Activated T-helper 1 cell treated with anti-CD3 and anti-CD28 coated beads, Interleukin-2, amount 50 U/mL, for 16 hours (primary cell): ENCODE measurements at places on chromosomes 3 and 15.

- no peak for DNase-seq
Observed at GRCh38 chr3:113340785-113341184, 100.5 kb downstream of the CFAP44 start.

DNA sequence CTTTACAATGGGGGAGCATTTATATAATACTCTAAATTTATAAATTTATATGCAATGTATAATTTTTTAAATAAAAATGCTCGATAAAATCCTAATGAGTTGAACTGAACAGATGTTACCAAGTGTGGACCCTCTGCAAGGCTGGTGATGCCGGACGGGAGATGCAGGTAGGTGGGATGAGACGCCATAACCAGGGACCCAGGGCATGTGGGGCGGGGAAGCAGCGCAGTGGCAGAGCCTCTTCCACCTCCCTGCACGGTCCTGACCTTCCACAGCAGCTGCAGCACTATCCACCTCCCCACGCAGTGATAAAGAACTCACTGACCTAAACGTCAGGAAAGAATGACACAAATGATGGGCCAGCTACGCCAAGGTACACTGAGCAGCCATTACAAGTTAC, 12.8 kb downstream of the PCSK6 start:
- DNase-seq, result no peak

DNA sequence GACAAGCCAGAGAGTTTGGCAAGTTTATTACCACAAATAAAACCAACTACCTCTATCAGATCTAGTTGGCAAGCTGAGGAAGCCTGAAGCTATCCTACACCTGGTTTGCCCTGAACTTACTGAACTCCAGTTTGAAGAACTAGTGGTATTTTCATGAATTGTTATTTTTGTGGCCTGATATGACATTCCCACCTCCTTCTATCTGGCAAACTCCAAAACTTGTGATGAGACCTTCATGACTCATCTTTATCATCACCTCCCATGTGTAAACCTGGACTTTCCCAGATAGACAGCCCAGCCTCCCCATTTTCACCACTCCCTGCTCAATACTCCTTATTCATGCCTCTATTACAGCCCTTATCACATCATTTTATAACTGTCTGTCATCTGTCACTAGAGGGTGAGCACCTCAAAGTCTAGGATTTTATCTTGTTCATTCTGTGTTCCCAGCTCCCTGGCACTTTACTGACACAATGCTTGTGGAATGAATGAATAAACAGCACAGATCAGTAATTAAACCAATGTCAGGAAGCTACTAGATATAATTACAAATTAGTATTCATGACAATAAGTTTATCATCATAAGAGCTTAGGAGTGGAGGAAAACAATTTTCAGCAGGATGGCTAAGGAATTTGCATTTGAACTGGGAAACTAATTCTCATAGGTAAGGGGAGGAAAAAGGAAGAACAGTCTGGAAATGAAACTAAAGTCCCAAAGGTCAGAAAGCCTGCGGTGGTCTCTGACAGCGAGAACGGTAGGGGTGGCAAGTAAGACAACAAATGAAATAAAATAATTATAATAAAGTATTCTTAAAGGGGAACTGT, 13.2 kb upstream of the TRANK1 start:
- no peak for DNase-seq

GRCh38 chr3:25724948-25725645, 58.1 kb downstream of the NGLY1 start:
- no peak for DNase-seq

DNA sequence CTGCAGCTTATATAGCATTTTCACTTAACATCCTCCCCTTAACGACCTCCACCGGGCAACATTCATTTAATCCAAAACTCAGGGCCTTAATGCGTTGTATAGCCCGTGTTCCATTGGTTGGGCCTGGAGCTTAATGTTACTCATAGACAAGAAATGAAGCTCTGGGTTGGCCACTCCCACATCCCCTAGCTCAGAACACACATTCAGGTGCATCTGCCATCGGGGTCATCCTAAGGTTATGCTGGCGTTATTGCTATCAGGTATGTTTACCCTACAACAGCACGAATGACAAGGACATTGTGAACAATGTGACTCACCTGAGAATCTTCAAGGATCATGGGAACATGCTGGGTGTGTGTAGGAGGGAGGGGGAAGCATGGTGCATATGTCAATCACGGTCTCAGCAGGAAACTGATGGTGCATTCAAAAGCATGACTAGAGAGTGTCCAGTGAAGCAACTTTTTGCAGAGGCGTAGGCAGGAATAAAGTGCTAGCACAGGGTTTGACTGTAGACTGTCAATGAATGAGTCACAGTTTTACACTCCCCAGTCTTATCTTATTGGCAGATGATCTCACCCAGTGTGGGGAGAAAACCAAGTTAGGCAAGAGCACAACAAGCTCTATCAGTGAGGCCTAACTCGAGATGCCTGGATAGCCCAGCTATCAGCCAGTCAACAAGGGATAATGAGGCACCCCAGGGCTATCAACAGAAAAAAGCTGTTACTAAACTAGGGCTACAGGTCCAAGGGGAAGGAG, 402.1 kb upstream of the MCTP2 start:
- DNase-seq, result no peak

DNA sequence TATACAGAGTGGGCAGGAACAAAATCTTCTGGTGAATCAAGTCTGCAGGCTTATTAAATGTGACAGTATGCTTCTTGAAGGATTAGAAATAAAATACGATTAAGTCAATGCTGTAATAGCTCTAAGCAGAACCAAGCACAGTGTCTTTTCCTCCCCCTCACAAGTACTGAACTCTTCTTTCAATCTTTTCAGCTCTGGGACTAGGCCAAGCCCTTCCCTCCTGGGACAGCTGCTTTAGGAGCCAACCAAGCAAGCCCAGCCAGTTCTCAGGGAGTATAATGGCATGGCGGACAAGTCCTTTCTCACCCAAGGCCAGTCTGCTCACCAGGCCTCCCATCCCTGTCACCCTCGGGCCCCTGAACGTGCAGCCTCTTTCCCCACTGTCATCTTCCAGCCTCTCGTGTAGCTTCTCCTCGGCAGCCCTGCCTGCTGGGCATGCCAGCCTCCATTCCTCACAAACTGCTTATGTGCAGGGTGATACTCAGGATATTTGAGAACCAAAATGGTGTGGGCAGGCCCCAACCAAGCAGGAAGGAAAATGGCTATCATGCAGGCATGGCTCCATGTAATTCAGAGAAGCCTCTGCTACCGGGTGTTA, 8.4 kb upstream of the PPP1R2 start:
- no peak for DNase-seq

- no peak for DNase-seq
Observed at GRCh38 chr3:135556174-135556573, 409.4 kb upstream of the PPP2R3A start.

GRCh38 chr15:63752075-63752684, 81.6 kb downstream of the HERC1 start:
- DNase-seq, result no peak

- no peak for DNase-seq
Observed at GRCh38 chr3:152176241-152176640, 92.5 kb upstream of the MBNL1 start.

- DNase-seq, result no peak
Observed at GRCh38 chr3:7695049-7695448, 806.6 kb upstream of the LMCD1 start.

DNA sequence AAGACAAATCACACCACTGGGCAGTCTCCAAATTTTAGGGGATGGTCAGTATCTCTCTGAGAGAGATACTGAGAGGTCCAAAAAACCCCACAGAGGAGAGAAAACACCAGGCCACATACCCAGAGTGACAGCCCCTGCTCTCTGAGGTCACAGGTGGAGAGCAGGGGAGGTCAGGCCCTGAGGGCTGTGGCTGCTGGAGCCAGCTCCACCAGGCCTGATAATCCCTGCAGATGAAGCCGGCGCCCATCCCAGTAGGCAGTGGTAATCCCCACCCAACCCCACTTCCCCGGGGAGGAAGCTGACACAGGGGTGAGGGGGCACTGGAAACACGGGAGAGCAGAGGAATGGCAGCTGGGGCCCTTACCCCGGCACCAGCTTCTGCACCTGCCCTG, 31.2 kb upstream of the SRP14 start:
- DNase-seq, result no peak

DNA sequence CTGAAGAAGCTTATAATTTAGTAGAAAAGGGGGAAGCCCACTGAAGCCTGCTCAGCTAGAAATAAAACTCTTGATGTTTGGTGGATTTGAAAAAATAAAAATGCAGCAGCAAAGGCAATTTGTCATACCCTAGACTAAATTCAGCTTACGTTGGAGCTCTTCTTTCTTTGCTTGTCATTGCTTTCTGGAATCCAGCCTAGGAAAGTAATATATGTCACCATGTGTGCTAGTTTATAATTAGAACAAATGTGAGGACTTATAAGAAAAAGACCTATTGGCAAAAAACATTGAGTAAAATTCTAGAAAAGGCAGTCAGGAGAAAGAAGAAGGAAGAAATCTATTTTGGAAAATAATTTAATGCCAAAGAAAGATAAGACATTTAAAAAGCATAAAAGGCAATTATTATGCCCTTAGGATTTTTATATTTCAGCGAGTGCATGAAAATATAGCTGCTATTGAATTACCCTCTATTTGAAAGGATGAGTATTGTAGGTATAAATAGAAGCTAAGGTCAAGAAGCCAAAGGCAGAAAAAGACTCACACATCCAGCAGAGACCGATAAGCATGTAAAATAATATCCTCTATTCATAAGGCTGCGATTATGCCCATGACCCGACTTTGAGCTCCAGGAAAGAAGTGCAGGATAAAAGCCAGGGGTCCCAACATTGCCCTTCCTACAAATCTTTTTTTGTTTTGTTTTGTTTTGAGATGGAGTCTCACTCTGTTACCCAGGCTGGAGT, 10.6 kb upstream of the BTBD1 start:
- DNase-seq, result no peak

GRCh38 chr3:167054926-167055325, 325.2 kb downstream of the ZBBX start:
- DNase-seq, result no peak
